ENCODE measurements at places on chromosomes 5 and 9. TPM values are rescaled to one million over a fixed set of nuclear protein-coding genes. Genes with fewer than 3 reads are reported as not detected.

SVEP1 gene
- 16.9 TPM for total RNA-seq

IGIP gene
- total RNA-seq = 8.6 TPM

IL3 gene
- not detected for total RNA-seq

GFRA3 gene
- total RNA-seq = 1.3 TPM

SLC27A6 gene
- 0.18 TPM for total RNA-seq

DNA sequence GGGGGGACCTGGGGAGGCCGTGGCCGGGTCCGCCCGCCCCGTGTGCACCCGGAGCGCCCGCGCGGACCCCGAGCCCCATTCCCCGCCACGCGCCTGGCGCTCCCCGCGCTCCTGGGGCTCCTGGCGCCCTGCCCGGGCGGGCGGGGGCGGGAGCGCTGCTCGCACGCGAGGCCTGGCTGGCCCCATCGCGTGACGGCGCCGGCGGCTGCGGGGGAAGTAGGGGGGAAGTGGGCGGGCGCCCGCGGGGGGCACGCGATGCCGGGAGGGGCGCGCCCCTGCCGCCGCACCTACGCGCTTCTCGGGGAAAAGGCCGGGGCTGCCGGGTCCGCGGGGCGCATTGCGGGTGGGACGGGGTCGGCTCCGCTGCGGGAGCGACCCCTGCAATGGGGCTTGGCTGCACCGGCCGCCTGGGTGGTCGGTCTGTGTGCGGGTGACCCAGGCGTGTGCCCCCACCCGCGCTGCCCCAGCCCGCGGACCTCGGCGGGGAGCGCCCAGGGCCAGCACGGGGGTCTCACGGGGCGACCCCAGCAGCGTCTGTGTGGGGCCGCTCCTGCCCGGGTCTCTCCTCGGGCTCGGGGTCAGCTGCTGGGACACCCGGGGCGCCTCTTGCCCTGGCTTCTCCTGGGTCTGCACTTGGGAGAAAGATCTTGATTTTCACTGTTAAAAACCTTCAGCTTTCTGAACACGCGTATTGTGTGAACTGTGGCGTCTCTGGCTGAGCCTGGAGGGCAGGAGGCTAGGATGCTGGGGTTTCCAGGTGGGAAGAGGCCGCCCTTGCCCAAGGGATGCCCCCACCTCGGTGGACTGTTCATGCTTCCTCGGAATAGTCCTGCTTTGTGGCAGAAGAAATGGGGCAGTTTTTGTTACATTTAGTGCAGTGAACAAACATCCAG lies 52.4 kb downstream of the AHRR start:
- DNase-seq = peak; percentile 38

- DNase-seq = peak; percentile 21
Measured at GRCh38 chr9:93120846-93121315, 13.2 kb downstream of the NINJ1 start.

- no peak for DNase-seq
Measured at GRCh38 chr9:99713838-99714306, 107.8 kb upstream of the NR4A3 start.

- no peak for DNase-seq
Measured at GRCh38 chr9:78470216-78470615, 173.3 kb downstream of the PSAT1 start.

DNA sequence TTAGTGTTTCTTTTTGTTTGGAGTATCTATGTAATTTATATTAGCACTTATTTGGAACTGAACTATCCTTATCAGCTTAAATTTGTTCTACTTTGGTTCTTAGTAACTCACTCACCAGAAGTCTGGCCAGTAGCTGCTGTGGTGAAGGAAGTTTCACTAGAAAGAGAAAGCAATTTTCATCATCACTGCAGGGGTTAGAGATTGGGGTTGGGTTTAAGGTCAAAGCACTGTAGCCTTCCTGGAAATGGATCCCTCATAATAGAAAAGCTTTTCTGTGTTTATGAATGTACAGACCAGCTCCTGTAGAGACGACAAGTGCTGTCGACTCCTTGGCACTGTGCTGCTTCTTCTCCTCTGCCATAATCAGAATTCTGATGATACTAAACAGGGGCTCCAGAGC lies 22.2 kb downstream of the MROH2B start:
- no peak for DNase-seq

GRCh38 chr5:80860924-80861613 lies 99.1 kb upstream of the RASGRF2 start:
- DNase-seq = no peak

Data from left colon (tissue), 2 donors.